ENCODE measurements at places on chromosomes 1 and 21.

DNA sequence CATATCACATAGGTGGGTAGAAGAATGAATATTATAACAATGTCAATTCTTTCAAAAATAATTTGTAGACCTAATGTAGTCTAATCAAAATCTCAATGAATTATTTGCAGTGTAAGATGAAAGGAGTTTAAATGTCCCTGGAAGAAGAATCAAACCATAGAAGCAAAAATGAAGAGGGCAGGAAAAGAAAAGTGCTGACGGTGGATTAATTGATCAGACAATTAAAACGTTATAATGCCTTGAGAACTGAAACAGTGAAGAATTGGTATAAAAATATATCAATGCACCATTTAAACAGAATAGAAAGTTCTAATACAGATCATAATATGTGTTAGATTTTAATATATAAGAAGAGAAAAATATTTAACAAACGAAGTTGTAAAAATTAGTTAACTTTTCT is 109.8 kb downstream of the TYW3 start:
- no peak for DNase-seq

DNA sequence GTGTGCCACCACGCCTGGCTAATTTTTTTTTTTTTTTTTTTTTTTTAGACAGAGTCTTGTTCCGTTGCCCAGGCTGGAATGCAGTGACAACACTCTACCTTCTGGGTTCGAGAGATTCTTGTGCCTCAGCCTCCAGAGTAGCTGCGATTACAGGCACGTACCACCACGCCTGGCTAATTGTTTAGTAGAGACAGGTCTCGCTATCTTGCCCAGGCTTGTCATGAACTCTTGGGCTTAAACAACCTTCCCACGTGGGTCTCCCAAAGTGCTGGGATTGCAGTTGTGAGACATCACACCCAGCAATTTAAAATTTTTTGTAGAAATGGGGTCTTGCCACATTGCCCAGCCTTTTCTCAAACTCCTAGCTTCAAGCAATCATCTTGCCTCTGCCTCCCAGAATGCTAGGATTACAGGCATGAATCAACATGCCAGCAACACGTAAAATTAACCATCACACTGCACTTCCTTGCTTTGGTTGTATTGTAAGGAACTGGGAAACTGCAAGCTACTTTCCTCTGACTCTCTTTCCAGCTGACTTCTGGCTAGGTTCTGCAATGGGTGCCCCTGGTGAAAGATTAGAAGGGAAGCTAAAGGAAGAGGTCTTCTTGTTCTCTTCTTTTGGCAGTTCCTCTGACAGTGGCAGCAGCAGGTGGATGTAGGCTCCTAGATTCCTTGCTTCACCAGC is 13.9 kb upstream of the IL6R start:
- DNase-seq = no peak

GRCh38 chr1:205568469-205569361 is 63.1 kb downstream of the ELK4 start:
- no peak for DNase-seq

DNA sequence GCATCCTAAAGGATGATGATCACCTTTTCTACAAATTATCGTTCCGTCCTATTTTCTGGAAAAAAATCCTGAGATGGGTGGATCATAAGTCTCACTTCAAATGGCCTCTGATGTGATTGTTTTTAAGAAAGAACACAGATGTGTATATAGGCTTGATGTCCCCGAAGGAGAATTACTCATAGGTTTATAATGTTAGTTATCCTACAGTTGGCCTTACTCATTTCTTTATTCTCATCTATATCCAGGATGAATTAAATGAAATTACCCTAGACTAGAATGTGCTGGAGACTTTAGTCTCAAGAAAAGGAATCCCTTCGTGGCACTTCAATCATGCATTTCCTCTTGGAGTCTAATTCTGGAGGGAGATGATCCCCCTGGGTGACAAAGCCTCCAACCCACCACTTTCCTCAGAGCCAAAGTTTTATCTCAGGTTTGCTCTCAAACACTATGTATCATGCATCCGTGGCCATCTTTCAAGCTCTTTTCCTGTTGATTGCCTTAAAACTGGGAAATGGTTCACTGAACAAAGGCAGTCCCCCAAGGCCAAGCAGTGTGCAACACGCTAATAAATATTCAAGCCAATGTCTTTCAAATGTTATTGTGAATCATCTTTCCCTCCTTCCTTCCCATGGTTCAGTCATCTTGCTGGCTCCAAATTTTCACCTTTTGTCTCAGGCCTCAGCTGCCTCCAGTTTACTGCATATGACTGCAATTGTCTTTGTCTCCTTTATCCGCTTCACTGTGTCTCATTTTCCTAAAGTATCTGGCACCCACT is 32.5 kb upstream of the SMYD2 start:
- DNase-seq = no peak

DNA sequence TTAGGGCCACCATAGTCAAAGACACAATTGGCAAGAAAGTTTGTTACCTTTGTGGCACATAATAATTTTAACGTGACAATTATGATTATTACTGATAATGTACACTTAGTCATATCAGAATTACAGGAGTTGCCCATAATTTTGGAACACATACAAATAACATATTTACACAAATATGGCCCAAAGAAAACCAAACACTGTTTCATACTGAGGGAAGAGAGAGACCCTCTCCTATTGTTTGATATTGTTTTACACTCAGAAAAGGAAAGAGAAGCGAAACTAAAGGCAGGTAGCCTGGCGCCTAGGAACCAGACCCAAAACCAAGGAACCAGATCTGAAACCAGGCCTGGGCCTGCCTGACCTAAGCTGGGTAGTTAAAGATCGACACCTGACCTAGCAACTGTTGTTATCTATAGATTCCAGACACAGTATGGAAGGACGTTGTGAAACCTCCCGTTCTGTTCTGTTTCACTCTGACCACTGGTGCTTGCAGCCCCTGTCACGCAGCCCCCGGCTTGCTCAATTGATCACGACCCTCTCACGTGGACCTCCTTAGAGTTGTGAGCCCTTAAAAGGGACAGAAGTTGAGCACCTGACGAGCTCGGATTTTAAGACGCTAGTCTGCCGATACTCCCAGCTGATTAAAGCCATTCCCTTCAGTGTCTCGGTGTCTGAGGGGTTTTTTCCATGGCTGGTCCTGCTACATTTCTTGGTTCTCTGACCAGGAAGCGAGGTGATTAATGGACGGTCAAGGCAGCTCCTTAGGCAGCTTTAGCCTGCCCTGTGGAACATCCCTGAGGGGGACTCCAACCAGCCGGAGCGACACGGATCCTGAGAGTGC is 27.9 kb downstream of the C1orf115 start:
- DNase-seq = no peak

GRCh38 chr1:16618719-16619118 is 5.4 kb upstream of the NBPF1 start:
- no peak for DNase-seq

- no peak for DNase-seq
Measured at GRCh38 chr1:242828199-242828598, 303.7 kb upstream of the PLD5 start.

DNA sequence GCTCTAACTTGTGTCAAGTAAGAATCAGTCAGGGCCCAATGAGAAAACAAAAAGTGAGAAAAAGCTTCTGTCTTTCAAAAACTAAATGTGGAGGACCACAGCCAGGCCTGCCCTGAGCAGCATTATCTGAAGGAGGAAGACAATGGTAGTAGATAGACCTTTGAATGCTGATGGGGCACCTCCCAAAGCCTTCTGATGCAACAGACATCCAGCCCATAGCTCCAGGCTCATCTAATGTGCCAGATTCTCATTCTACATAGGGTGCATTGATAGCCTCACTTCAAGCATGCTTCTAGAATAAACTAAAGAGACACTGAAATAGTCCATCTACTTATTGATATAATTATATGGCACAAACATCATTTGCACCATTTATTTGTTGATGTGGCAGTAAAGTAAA is 351.6 kb downstream of the HHIPL2 start:
- DNase-seq = no peak

- no peak for DNase-seq
Measured at GRCh38 chr1:233373226-233373625, 45.7 kb downstream of the MAP3K21 start.

- no peak for DNase-seq
Measured at GRCh38 chr21:26403321-26403720, 169.8 kb downstream of the CYYR1 start.

DNA sequence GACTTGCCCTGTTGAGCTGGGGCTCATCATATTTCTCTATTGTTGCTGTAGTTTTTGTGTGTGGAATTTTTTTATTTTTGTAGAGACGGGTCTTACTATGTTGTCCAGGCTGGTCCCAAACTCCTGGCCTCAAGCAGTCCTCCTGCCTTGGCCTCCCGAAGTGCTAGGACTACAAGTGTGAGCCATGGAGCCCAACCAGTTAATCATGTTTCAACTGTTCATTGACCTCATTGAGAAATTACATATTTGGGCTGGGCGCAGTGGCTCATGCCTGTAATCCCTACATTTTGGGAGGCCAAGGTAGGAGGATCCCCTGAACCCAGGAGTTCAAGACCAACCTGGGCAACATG is 9.2 kb upstream of the PKNOX1 start:
- DNase-seq = no peak

GRCh38 chr1:12065872-12066271 is 2.8 kb downstream of the TNFRSF8 start:
- DNase-seq = no peak

DNA sequence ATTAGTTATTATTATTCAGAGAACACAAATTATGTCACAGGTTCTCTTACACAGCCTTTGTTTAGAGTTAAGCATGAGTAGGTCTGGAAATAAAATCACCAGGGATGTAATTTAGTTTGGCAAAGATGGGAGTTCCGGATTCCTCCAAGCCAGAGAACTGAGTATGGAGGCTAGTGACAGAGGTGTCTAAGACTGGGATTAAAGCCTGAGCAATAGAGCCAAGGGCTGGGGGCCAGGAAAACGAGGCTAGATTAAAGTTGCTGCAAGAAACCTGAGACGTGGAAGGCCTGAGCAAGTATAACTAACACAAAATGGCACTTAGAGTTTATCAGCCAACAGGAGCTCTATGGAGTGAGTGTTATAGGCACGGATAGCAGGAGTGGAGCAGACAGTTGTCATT is 381.6 kb downstream of the SRGAP2C start:
- no peak for DNase-seq

GRCh38 chr21:34031835-34032370 is 41.5 kb upstream of the MRPS6 start:
- no peak for DNase-seq

DNA sequence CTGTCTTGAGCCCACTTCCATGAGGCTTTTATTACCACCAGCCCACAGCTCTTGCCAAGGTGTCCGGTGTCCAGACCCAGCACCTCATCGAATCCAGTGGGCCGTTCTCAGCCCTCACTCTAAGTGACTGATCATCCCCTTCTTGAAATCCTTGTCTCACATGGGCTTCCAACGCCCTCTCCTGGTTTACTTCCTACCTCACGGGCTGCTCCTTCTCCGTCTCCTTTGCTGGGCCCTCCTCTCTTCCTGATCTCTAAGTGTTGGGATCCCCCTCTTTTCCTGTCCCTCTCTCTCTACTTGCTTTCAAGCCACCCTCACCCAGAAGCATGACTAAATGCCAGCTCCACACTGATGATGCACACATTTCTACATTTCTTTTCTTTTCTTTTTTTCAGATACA is 9.0 kb upstream of the RHBG start:
- no peak for DNase-seq

- no peak for DNase-seq
Measured at GRCh38 chr1:235060607-235061470, 67.8 kb downstream of the TOMM20 start.

DNA sequence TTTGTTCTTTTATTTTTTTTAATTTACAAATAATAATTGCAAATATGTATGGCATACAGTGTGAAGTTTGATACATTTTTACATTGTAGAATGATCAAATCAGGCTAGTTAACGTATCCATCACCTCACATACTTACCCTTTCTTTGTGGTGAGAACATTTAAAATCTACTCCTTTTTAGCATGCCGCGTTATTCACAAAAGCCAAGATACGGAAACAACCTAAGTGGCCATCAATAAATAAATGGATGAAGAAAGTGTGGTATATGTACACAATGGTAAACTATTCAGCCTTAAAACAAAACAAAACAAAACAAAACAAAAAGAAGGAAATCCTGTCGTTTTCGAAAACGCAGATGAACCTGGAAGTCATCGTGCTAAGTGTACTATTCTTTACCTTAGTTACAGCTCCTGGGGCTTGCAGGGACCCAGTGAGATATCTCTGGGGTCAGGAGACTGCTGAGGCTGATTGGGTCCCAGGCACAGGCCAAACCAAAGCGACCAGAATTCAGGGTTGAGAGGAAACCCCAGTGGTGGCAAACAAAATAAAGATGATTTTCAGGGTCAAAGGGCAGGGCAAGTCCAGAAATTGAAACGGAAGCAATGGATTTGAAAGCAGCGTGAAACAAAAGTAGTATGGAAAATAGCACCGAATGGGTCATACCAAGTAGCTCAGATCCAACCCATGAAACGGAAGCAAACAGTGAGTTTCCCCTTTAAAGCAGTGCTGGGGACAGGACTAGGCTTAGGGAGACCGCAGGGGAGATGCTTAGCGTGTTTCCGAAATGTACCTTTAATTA is 188.2 kb downstream of the PLPP3 start:
- no peak for DNase-seq

- DNase-seq = no peak
Measured at GRCh38 chr1:114618606-114619005, 37.2 kb upstream of the BCAS2 start.

DNA sequence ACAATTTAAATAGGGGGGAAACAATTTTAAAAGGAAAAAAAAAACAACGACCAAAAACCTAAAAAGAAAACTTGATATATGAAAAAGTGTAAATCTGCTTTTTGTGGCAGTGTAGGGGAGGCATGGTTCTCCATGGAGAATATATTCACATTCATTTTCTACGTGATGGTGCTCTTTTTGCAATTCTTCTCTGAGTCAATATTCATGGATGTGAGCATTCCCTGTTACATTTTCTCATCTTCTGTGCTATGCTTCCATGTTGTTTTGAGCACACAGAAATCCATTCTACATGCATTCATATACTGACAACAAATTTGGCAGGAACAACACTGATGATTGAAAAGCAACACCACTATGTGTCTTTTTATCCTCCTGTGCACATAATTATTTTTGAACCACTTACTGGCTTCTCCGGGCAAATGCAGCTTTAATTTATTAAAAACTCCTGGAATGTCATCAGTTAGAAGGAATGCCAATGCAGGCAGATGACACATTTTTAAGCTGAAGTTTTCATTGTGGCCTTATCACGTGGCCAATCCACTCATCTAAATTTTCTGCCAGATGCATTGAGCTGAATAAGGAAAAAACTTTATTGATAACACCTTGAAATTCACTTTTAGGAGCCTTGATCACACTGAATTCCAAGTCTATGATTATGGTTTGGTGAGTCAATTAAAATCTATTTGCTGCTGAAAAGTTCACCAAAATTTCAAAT is 590.6 kb downstream of the NUF2 start:
- DNase-seq = no peak

Data from stimulated activated CD8-positive, alpha-beta memory T cell treated with anti-CD3 and anti-CD28 coated beads, Interleukin-4, amount 100 ng/mL, for 1 hour (primary cell).